ENCODE measurements at places on chromosomes 3 and 15.

GRCh38 chr3:69082805-69083204 lies 1.9 kb upstream of the ARL6IP5 start:
- no peak for DNase-seq

DNA sequence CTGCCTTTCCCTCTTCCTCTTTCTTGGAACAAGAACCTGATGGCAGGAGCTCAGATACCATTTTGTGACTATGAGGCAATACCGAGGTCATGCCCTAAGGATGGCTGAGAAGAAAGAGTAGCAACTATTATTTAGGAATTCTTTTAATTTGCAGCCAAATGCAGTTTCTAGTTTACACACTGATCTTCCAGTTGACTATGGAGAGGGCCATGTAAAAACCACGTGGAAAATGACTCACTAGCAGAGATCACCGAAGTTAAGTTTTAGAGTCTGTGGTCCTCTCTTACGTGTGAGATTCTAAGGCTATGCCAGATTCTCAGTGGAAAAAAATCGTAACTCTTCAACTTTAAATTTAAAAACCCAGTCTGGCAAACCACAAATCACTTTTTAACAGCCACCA lies 7.8 kb downstream of the BNC1 start:
- no peak for DNase-seq

DNA sequence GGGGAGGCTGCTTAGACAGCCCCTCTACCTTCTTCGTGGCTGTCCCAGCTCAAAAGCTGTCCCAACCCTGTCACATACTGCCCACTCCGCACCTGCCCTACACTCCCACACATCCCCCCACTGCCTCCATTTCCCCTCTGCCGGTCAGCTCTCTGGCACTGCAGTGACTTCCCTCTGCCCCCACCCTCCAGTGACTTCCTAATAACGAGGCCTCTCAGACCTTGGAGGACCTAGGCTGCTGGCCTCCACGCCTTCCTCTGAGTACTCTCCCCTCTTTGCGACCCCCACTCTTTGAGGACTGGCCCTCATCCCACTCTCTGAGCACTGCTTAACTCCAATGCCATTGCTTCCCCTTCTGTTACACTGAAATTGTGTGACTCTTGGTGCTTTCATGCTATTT lies 45.3 kb downstream of the KY start:
- DNase-seq, result no peak

GRCh38 chr15:101694261-101694660 lies 30.0 kb downstream of the TARS3 start:
- DNase-seq, result no peak

DNA sequence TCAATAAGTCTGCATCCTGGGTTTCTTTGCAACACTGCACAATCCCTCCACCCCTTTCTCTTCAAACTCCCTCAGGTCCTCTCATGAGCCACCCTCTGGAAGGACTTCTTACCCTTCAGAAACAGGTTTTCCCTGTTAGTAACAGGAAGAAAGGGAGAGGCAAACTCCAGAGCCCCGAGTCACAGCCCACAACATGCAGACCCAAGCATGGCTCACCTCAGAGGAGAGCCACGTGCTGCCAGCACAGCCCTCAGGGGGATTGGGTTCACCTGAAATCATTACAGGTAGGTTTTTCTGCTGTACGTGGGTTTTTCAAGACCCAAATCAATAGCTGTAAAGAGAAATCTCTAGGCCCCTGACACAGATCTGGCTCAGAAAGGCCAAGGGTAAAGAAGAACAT lies 359.7 kb upstream of the ATP10A start:
- DNase-seq, result no peak

- DNase-seq, result peak; percentile 45
Measured at GRCh38 chr15:52261498-52262242, 33.9 kb downstream of the MYO5C start.

- DNase-seq, result no peak
Measured at GRCh38 chr15:28786521-28786920, 61.9 kb downstream of the GOLGA6L7 start.

- DNase-seq, result no peak
Measured at GRCh38 chr15:28106294-28107110, 7.4 kb upstream of the OCA2 start.

DNA sequence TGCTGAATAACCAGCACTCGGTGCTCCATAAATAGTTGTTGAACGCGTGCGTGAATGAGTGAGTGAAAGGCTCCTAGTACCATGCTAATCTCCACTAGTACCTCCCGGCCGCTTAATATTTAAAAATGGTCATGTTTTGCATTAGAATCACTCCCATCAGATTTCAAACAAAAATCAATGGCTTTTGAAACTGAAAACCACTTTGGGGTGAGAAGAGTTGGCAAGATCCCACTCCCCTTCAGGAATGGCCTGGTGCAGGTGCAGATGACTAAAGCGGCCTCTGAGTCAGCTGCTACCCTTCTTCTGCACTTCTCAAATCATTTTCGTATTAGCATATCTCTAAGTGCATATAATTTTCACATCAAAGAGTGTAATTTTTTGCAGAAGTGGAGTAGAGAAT lies 425.3 kb upstream of the PROK2 start:
- DNase-seq, result no peak

DNA sequence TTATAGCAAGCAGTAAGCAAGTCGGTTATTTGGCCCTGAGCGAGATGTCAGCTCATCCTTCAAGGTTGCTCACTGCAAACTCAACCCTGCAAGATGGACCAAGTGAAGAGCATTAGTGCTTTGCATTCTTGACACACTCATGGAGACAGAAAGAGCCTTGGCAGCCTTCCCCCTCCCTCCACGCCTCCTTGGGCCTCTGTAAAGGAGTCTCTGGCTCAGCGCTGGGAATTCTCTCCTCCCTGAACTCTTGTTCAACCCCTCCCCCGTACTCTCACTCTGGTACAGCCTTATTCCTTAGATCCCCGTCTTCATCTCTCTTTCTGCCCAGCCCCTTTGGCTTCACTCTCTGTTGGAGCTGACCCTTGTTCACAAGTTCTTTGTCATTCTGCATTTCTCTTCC lies 2.2 kb upstream of the CX3CR1 start:
- DNase-seq, result no peak

- DNase-seq, result peak; percentile 36
Measured at GRCh38 chr3:134392336-134392983, 18.2 kb upstream of the AMOTL2 start.

- no peak for DNase-seq
Measured at GRCh38 chr3:138423316-138423715, 11.1 kb upstream of the ESYT3 start.

- DNase-seq, result no peak
Measured at GRCh38 chr15:80484333-80484864, 80.2 kb downstream of the ARNT2 start.

DNA sequence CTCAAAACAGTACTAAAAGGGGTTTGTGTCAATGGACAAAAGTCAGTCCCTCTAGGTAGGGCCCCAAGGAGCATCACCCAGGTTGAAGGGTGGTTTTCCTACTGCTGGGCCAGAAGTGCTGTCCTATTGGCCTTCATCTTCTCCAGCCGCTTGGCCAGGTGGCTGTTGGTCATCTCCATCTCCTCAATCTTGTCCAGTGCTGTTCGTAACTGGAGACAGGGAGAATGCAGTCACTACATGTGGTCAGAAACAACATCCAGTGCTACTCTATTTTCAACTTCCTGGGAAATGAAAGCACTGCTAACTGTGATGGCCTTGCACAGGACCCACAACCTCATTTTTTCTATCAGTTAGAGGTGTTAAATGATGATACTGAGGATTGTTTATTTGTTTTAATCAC lies 60.4 kb downstream of the MLH1 start:
- DNase-seq, result no peak

GRCh38 chr15:76298986-76299385 lies 12.3 kb downstream of the ETFA start:
- DNase-seq, result no peak

- no peak for DNase-seq
Measured at GRCh38 chr3:14274999-14275961, 96.7 kb downstream of the LSM3 start.

- DNase-seq, result no peak
Measured at GRCh38 chr15:65906396-65906795, 37.1 kb downstream of the RAB11A start.

DNA sequence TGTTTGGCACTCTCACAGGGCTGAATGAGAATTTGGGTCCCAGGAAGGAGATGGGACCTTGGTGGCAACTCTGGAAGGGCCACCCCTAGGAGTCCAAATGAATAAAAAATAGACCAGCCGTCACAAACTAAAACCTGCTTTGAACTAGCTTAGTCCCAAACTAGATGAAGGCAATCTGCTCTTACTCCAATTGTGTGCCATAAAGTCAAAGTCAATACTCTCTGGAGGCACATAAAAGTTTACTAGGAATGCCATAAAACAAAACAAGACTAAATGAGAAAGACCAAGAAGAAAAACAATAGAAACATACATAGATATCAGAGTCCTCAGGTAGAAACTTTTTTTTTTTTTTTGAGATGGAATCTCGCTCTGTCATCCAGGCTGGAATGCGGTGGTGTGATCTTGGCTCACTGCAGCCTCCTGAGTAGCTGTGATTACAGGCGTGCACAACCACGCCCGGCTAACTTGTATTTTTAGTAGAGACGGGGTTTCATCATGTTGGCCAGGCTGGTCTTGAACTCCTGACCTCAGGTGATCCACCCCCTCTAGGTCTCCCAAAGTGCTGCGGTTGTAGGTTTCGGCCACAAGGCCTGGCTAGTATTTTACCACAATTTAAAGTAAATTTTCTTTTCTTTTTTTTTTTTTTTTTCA lies 8.1 kb downstream of the GOLGA6L2 start:
- DNase-seq, result no peak

DNA sequence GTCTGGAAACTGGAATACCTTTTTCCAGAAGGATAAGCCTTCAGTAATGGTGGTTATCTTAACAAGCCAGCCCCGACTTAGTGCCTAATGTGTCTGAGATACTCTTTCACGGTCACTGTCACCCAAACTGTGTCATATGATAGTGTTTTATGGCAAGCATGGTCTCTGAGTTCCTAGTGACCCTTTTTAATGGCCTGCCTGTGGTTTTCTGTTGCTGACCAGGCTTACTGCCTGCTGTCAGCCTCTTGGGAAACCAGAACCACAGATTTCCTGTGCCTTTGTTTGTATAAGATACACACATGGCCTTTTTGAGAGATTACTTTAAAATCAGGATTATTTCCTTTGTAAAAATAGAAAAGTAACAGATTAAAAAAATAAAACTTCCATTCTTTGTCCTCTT lies 22.4 kb downstream of the HPS3 start:
- no peak for DNase-seq

DNA sequence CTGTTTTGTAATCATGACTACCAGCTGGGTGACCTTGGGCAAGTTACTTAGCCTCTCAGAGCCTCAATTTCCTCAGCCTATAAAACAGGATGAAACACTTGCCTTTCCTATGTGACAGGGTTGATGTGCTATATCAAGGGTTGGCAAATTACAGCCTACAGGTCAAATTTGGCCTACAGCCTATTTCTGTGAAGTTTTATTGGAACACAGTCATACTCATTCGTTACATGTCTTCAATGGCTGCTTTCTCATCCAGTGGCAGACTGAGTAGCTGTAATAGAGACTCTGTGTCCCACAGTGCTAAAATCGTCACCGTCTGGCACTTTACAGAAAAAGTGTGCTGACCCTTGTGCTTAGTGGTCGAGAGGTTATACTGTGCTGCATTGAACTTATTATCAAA lies 16.6 kb downstream of the ABHD6 start:
- no peak for DNase-seq

All from thoracic aorta (tissue), 2 donors.